ENCODE measurements at places on chromosomes 11 and 22.

DNA sequence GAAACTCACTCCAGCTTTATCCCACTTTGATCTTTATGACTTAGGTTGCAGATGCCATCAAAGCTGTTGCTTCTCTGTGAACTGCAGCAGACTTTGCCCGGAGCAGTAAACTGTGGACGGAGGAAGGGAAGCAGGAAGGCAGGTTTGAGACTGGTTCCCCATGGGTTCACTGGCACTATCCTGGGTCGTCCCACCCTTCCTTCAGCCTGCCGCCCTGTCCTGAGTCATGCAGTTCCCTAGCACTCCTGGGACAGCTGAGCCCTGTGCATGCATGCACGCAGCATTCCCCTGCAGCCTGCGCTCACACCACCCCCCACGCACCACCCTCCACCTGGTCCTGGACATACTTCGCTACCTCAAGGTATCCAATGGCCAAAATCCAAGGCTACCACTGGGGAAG is 23.5 kb upstream of the P2RY2 start:
- no peak for DNase-seq

- no peak for DNase-seq
These were observed 17.2 kb downstream of the POU2AF1 start for GRCh38 chr11:111361874-111362273.

- DNase-seq, result no peak
These were observed 286.2 kb downstream of the C11orf87 start for GRCh38 chr11:109708184-109708583.

GRCh38 chr11:24820541-24820940 is 323.7 kb downstream of the LUZP2 start:
- DNase-seq, result no peak

DNA sequence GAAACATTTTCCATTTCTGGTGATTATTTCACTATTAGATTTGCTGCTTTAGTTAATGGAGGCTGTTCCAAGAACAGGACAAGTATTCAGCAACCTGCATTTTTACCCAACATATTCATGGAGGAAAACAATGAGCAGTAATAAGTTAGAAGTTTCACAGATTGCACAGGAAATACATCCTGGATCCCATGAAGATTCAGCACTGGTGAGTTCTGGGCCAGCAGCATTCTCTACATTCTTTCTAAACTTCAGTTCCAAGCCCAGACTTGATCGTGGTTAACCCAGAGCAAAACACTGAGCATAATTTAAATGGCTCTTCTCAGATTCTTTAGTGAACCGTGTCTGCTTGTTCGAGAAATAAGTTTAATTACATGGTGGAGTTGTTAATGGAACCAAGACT is 3.8 kb downstream of the FJX1 start:
- DNase-seq, result no peak

DNA sequence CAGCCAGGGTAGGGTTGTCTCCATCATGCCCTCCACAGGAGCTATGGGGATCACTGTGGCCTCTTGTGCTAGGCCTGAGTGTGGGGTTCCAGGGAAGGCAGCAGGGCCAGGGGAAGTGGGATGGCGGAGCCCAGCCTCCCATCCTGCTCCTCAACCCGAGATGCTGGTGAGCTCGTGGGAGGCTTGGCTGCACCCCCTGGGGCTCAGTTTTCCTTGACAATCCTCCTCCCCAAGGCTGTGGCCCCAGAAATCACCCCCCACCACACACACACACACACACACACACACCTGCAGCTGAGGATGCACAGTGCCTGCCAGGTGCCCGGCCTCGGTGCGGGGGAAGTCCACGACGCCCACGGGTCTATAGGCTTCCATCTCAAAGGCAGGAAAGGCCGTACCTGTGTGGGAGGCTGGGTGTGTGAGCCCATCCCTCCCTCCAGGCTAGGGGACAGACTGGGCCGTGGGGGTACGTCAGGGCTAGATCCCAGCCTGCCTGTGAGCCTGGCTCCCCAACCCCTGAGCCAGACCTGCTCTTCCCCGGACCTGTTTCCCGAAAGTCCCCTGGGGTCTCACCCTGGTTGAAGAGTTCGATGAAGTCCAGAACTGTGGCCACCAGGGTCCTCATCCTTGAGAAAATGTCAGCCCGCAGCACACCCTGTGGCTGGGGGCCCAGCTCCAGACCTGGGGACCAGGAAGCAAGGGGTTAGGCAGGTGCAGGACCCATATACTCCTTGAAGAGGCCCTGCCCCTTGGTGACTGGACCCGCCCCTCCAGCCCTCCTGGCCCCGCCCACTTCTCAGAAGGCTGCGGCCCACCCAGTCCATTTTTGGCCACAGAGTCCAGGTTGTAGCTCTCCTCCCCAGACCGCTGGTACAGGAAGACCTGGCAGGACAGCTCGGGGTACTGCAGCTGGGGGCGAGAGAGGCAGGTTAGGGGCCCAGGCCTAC is 5.2 kb upstream of the TBX10 start:
- DNase-seq, result no peak

DNA sequence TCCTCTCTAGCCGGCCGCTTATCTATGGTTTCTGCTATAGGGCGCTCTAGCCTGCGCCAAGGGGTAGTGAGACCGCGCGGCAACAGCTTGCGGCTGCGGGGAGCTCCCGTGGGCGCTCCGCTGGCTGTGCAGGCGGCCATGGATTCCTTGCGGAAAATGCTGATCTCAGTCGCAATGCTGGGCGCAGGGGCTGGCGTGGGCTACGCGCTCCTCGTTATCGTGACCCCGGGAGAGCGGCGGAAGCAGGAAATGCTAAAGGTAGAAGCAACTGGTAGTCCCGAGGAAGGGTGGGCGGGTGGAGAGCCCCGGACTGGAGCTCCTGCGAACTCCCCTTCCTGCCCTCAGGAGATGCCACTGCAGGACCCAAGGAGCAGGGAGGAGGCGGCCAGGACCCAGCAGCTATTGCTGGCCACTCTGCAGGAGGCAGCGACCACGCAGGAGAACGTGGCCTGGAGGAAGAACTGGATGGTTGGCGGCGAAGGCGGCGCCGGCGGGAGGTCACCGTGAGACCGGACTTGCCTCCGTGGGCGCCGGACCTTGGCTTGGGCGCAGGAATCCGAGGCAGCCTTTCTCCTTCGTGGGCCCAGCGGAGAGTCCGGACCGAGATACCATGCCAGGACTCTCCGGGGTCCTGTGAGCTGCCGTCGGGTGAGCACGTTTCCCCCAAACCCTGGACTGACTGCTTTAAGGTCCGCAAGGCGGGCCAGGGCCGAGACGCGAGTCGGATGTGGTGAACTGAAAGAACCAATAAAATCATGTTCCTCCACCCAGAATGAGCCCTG is at the start of the genes LBHD1 and UQCC3:
Gene LBHD1 (minus strand): TSS at position 660 of the 782 bp plus-strand sequence. CDS start 2,236 bp downstream, outside the sequence.
Gene UQCC3 (plus strand): TSS at position 66 of the 782 bp plus-strand sequence. CDS start 73 bp downstream, at position 139.
- DNase-seq, result peak; percentile 78

GRCh38 chr11:128551611-128552335 is 35.6 kb downstream of the ETS1 start:
- peak; percentile 60 for DNase-seq

DNA sequence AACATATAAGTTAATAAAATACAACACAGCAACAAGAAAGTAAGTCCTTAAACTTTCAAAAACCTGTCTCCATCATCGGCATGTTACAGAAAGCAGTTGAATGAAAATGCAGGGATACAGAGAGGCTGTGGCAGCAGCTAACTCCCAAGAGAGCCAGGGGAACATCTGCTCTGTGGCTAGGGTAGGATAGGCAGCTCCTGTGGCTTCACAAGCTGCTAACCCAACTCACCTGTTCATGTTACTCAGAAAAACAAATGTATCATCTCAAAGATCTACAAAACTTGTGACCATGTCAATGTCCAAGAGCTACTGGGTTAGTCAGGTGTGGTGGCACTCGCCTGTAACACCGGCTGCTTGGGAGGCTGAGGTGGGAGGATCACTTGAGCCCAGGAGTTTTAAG is 15.2 kb upstream of the PLAAT3 start:
- no peak for DNase-seq

DNA sequence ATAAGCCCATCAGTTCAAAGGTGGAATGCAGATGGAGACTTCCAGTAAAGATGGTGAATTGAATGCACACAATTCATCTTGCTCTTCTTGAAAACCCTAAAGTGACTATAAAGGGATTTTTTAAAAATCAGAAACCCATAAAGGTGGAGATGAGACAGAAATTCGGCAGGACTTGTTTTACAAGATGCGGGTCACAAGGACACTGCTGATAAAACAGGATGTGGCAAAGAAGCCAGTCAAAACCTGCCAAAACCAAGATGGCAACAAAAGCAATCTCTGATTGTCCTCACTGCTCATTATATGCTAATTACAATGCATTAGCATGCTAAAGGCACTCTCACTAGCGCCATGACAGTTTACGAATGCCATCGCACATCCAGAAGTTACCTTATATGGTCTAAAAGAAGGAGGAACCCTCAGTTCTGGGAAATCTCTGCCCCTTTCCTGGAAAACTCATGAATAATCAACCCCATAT is 137.1 kb downstream of the NECTIN1 start:
- DNase-seq, result no peak

GRCh38 chr11:43789700-43790443 is 90.8 kb upstream of the ALKBH3 start:
- DNase-seq, result no peak

GRCh38 chr11:71079795-71080194 is 172.6 kb downstream of the SHANK2 start:
- DNase-seq, result no peak

- DNase-seq, result no peak
These were observed 37.3 kb upstream of the TOP3B start for GRCh38 chr22:22019659-22020424.

- no peak for DNase-seq
These were observed 44.0 kb downstream of the PPP6R3 start for GRCh38 chr11:68504432-68505066.

Measured in activated naive CD4-positive, alpha-beta T cell treated with anti-CD3 and anti-CD28 coated beads for 36 hours (primary cell).